ENCODE measurements at places on chromosomes 11 and 22.

- peak; percentile 13 for DNase-seq
Measured at GRCh38 chr11:104134745-104135144, 29.2 kb downstream of the PDGFD start.

DNA sequence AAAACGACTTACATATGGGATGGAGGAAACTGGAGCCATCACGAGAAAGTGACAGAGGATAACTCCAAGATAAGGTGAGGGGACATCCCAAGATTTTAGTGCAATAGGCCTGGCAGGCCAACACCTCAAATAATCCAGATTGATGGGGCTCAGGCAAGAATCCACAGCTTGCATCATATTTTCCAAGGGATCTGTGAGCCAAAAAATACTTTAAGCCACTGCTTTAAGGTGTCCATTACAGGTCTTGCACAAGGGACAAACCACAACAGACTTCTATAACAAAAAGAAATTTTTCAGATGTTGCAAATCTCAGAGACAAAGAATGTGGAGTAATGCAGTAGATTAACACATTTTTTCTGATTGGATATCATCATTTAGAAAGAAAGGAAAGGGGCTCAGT is 45.6 kb downstream of the DENND5A start:
- no peak for DNase-seq

GRCh38 chr11:69355959-69356702 is 62.2 kb downstream of the MYEOV start:
- DNase-seq = no peak

DNA sequence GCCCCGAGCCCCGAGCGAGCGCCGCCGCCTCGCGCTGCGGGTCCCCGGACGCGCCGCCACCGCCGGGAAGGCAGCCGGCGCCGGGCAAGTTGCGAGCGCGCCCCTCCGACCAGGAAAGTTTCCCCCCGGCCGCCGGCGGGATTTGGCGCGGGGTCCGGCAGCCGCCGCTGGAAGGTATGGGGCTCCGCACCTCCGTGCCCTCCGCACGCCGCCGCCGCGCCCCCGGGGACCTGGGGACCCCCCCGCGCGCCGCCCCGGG is 281 bp downstream of the TSPAN18 start:
- DNase-seq = no peak

- DNase-seq = no peak
Measured at GRCh38 chr11:19307498-19307897, 66.8 kb upstream of the E2F8 start.

DNA sequence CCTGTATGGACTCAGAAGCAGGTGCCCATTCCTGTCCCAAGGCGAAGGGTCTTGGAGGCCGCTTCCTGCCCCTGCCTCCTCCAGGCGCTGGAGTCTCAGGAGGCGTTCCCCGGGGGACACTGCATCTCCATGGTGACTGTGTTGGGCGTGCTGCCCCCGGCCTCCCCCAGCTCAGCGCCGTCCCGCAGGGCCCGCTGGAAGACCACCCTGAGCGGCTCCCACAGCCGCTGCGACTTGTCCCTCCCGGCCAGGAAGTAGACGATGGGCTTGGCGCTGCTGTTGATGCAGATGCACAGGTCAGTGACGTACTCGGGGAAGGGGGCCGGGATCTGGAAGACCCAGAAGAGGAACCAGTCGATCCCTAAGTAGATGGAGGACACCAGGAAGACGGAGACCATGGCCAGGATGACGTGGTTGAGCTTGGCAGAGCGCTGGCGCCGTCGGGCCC is 7.8 kb downstream of the MRGPRF start:
- DNase-seq = no peak

GRCh38 chr11:45209000-45209879 is 62.8 kb downstream of the PRDM11 start:
- no peak for DNase-seq

DNA sequence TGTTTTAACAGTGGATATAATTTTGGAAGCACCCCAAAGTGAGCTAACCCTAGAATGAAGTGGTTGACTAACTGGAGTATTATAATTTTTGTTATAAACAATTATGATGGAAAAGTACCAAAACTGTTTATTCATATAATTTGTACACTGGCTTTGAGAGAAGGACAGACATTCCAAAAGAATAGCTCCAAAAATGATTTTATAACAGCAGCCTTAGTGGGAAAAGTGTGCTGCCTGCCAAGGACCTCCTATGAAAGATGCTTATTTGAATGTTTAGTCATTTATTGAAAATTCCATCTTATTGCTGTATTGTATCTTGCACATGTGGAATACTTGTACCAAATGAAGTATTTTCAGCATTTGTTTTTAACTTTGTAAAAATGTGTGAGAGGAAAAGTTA is 169.8 kb downstream of the GUCY1A2 start:
- DNase-seq = no peak

- DNase-seq = no peak
Measured at GRCh38 chr11:130097285-130097684, 27.6 kb downstream of the APLP2 start.

DNA sequence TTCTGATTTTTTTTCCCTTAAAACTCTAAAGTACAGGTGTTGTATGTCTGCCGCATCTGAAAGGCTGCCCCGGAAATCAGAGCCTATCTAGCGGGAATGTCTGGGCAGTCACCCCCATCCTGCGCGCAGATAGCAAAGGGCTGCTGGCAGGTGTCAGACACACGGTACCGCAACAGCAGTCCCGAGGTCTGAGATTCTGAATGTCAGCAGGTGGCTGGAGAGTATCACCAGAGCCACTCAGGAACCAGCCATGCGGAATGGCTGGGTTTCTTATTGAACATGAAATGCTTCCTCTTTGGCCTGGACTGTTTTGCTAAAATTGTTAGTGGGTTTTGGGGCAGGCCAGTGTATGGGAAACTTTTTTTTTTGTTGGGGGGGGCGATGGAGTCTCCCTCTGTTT is 53.3 kb downstream of the CERK start:
- no peak for DNase-seq

- no peak for DNase-seq
Measured at GRCh38 chr11:34028425-34028824, 23.1 kb upstream of the CAPRIN1 start.

GRCh38 chr11:69949327-69949726 is 128.8 kb upstream of the ANO1 start:
- DNase-seq = peak; percentile 93

- no peak for DNase-seq
Measured at GRCh38 chr11:951507-951906, 25.8 kb downstream of the AP2A2 start.

DNA sequence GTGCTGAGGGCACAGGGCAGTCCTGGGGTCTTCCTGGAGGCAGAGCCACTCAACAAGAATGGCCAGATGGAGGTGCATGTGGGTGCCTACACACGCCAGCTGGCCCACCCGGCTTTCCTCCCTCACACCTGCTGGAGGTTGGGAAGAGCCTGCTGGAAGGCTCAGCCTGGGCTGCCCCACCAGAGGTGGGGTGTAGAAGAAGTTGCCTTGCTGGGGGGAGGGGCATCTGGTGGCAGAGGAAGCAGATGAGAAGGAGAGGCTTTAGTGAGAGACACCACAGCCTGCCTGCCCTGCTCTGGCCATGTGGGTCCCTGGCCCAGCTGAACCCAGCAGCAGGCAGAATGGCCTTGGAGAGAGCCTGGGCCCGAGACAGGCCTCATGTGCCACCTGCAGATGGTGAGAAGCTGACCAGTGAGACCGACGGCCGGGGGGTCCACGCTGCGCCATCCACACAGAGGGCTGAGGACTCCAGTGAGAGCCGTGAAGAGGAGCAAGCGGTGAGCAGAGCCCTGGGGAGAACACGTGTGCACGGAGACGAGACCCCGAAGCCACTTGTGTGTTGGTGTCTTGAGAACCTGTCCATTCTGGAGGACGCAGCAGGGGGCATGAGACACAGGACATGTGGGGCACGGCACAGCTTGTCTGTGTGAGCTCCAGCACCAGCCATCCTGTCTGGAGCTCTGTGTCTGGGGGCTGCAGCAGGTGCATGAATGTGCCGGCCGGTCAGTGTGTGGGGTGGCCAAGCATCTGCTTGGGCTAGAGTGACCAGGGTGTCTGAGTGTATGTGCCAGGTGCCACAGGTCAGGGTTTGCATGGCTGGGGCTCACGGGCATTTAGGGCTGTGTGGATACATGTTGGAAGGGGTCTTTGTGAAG is 2.7 kb downstream of the B4GALNT4 start:
- DNase-seq = no peak

DNA sequence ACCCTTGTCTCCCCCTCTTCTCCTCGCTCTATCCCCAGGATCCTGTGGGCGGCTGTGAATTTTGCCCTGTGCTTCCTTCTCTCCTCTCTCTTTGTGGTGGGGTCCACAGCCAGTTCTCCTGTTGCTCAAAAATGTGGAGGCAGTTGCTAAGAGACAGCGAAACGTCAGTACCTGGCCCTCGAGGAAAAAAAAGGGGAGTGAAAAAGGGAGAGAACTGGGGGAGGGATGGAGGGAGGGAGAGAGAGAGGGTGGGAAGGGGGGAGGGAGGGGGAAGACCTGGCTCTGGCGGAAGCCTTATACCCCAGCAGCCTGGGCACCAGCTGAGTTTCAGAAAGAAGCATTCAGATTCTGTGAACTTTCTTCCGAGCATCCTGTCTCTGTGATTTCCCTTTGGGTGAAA is 2.1 kb upstream of the LRRC55 start:
- no peak for DNase-seq

- DNase-seq = no peak
Measured at GRCh38 chr22:46373159-46373558, 37.6 kb downstream of the TRMU start.

DNA sequence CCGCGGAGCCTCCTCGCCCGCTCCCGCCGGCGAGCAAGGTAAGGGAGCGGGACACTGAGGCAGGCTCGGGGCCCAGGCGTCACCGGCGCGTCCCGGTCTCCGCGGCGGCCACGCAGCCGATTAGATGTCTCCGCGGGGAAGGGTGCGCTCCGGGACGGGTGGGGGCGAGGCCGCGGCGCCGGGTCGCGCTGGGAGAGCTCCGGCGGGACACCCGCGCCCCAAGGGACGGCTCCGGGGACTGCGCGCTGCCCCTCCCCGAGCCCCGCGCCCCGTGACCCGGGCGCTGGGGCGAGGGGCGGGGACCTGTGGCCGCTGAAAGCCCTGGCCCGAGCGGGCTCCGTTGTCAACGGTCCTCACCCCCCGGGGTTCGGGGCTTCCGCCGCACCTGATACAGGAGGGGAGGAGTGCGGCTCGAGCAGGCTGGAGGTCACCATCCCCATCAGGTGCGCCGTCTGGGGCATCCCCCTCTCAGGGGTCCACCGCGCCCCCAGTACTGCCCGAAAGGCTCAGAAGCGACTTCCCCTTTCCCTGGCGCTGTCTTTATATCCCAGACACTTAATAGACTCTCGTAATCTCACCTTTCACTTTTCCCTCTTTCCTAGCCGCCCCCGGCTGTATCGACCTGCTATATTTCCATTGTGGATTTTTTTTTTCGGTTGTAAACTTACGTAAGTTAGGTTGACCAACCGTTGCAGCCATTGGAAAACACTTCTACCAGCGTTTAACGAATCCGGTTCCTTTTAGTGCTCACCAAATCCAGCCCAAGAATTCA is 573 bp downstream of the PPFIA1 start:
- DNase-seq = no peak

GRCh38 chr11:85843929-85844328 is 11.3 kb upstream of the CCDC83 start:
- DNase-seq = no peak

DNA sequence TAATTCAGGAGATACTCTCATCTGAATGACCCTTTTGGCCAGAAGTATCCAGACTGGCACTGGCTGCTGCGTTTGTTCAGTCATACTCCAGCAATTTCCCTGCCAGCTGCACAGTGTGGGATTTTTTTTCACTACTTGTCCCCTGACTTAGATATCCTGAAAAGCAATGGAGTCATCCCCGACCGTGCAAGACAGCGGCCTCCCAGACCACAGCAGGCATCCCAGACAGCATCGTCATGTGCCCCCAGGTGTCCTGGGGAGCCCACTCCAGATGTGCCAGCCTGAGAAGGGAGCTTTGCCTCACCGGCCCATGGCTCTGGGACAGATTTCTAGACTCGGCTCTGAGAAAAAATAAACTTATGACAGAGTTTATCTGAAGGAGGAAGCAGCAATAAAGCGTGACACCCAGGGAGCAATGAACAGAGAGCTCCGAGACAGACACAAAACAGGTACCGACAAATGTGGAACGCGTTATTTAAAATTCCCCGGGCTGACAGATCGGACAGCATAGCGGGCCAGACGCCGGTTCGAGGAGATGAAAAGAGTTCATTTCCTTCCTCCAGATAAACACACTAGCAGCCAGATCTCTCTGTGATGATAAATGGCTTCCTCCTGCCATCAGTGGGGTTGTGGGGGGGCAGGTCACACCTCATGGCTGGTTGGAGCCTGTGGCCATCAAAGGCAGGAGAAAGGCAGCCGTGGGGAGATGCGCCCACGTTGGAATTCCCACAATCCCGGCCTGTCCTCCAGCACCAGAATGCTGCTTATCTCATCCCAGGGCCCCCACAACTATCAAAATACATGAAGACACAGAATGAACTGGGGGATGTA is 106.4 kb upstream of the FGF3 start:
- no peak for DNase-seq

- no peak for DNase-seq
Measured at GRCh38 chr11:116366980-116367645, 405.7 kb downstream of the BUD13 start.

DNA sequence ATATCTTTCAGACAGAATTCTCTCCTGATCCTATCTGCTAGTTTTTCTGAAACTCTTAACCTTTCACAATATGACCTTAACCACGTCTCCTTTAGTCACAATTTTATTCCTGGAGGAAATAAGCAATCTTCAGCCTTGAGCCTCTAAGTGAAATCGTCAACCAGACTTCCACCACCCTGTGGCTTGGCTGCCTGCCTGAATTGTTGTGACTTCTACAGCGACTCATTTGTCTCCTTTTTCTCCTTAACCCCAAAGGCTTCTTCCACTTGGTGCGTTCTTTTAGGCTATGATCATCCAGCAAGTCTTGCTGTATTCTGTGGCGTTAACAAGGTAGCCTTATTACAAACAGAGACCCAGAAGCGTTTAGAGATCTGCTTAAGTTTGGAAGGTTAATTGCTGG is 535.1 kb upstream of the ARHGAP42 start:
- DNase-seq = no peak

GRCh38 chr11:46180736-46181135 is 59.5 kb upstream of the PHF21A start:
- no peak for DNase-seq

DNA sequence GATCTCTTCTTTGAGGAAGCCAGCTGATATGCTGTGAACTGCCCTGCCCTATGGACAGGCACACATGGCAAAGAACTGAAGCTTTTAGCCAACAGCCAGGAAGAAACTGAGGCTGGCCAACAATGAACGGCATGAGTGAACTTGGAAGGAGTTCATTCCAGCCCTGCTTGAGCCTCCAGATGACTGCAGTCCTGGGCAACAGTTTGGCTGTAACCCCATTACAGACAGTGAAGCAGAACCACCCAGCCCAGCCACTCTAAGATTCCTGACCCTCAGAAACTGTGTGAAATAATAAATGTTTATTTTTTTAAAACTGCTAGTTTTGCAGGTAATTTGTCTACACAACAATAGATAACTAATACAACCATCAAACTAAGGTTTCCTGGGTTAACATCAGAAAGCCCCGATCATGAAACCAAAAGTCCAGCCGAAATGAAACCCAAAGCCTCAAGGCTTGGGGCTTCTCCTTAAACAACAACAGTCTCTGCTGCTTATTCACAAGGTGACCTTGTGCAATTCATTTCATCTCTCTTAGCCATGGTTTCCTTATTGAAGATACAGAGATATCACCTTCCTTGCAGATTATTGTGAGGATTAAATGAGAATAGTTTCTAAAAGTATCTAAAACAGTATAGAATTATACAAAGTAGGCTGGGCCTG is 31.4 kb downstream of the PAK1 start:
- DNase-seq = no peak
